ENCODE measurements at places on chromosomes 5 and 9.

DNA sequence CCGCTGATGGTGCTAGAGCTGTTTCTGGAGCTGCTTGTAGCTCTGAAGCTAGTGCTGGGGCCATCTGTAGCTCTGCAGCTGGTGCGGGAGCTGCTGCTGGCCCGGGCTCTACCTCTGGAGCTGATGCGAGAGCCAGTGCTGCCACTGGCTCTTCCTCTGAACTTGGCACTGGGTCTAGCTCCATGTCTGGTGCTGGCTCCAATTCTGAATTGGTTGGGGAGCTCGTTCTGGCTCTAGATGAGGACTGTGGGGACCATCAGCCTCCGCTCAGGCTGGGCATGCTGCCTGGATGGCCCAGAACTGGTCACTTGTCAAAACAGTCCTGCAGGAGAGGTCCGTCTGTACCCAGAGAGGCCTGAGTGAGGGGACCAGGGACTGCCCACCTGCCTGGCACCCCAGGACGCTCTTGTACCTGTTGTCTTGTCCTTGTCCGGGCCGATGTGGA lies 21.5 kb downstream of the OBP2B start:
- no peak for DNase-seq

GRCh38 chr5:76125888-76126287 lies 42.7 kb downstream of the SV2C start:
- no peak for DNase-seq

- no peak for DNase-seq
These were observed 87.2 kb downstream of the LMNB1 start for GRCh38 chr5:126864042-126864688.

DNA sequence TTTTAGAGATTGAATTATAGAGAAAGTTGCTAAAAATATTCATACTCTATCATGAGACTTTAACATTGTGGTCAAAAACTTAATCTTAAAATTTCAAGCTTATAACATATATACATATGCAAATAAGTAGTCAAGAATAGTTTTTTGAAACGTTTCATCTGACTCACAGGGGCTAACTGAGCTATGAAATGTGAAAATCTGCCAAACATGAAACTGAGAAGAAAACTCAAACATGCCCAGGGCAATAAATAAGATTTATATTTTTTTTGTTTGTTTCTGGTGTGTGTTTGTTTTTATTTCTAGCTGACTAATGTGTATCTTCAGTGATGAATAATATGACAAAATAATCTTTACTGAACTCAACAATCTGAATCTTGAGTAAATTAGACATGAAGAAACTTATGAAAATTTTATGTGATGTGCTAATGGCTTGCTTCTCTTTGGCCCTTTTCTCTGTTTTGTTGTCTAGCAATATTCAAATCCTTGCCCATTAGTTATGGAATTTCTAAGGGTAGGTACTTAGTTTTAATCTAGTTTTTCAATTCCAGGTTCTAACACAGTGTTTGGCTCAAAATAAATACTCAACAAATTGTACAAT lies 99.9 kb downstream of the FAM174A start:
- no peak for DNase-seq

DNA sequence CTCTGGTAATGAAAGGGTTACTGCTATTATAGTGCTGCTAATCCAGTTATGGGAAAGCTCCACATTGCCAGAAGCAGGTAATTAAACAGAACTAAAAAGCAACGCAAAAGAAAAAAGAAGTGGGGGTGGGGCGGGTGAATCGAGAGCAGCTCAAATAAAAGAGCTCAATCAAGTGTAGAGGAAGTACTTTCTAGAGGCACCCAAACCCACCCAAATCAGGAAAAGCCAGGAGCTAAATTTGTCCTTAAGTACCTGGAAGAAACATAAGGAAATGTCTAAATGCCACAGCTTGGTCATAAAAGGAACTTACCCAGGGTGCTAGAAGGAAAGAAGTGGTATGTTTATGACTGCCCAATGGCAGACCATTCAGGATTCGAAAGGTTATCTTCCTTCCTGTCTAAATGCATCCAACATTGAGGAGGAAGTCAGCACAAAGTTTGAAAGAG lies 2.4 kb upstream of the RNF145 start:
- DNase-seq, result no peak

DNA sequence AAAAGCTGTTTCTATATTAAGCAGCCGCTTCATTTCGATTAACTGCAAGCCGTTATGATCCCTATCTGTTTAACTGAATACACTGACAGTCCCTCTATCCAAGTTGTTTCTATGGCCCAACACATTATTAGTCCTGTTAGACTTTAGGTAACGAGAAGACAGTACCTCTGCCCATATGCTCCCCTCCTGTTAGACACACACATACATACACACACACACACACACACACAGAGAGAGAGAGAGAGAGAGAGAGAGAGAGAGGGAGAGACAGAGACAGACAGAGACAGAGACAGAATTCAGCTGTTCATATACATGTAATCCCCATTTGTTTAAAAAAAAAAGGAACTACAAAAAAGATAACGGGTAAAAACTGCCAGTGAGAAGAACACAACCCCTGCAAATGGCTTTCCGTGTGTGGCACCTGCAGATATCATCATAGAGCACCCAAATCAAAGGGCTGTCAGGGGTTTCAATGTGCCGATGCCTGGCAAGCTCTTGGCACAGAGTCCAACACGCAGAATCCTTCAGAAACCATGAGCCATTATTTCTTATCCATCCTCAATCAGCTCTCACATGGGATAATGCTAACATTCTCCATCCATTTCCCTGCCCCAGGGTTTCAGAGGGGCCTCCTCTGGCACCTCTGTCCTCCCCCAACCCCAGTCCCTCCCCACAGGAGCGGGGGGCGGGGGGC lies 144.0 kb downstream of the MYO10 start:
- DNase-seq, result no peak

DNA sequence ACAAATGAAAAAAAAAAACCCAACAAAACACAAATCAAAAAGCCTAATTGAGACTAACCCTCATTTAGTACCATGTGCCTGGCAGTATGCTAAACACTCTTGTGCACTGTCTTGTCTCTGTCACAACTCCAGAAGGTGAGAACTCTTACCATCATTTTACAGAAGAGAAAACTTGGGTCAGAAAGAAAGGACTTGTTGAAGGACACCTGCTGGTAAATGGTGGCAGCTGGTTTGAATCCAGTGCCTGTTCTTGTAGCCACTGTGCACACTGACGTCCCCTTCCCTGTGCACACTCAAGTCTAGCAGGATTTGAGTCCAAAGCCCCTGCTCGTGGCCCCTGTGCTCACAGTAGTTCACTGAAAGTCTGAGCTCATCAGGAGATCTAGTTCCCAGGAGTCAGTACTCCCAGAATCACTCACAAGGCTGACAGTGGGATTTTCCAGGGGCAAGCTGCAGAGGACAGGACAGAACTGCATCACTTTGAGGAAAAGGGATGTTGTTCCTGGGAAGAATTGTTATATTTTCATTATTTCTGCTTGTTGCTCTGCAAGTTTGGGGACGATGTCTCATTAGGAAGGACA lies 43.0 kb upstream of the HSD17B4 start:
- DNase-seq, result no peak

GRCh38 chr9:126411948-126412284 lies 85.3 kb downstream of the MVB12B start:
- peak; percentile 76 for DNase-seq

DNA sequence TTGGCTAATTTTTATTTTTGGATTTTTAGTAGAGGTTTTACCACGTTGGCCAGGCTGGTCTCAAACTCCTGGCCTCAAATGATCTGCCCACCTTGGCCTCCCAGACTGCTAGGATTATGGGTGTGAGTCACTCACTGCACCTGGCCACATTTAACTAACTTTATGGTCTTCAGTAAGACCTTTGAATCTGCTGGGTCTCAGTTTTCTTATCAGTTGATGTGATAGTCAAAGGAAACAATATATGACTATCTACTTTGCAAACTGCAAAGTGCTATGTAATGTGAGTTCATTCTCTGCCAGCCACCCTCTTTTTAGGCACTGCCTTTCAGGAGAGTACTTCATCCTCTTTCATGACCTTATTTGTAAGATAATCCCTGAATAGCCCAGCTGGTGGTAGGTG lies 474.7 kb downstream of the PDE4D start:
- DNase-seq, result peak; percentile 49

- no peak for DNase-seq
These were observed 227.3 kb downstream of the TMEM167A start for GRCh38 chr5:82849885-82850284.

GRCh38 chr9:128116104-128117083 lies 11.1 kb downstream of the PTGES2 start:
- DNase-seq, result no peak

- no peak for DNase-seq
These were observed 4.4 kb downstream of the PHF2 start for GRCh38 chr9:93580654-93581380.

DNA sequence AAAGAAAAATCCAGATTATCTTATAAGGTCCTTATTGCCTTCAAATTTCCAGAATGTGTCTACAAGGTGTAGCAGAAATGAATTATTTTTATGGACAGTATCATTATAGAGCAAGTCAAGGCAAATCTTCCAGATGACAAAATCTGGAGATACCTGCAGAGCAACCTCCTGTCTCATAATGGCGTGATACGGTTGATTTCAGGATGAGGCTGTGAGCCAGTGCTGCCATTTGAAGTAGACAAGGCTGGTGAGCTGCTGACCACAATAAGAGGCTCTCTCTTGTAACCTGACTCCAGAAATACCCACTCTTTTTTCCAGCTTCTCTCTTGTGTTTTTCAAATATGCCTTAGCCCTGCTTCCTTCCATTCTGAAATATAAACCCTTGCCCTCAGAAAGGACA lies 108.2 kb downstream of the HTR1A start:
- DNase-seq, result no peak

DNA sequence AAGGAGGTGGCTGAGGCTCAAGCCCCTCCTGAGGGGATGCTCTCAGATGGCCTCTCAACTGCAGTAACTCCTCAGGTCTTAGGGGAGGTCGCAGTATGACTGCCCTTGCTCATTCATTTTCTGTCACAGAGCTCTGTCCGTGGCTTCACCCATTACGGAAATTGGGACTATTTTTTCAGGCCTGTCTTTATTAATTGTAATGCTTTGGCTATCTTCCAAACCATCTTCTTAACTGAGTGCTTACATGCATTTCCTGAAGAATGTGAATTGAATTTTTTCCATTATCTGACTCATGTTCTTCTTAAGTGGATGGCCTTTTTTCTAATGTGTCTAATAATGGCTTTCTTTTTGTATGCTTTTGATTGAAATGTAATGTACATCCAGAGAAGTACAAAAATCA lies 36.4 kb upstream of the SV2C start:
- DNase-seq, result no peak

DNA sequence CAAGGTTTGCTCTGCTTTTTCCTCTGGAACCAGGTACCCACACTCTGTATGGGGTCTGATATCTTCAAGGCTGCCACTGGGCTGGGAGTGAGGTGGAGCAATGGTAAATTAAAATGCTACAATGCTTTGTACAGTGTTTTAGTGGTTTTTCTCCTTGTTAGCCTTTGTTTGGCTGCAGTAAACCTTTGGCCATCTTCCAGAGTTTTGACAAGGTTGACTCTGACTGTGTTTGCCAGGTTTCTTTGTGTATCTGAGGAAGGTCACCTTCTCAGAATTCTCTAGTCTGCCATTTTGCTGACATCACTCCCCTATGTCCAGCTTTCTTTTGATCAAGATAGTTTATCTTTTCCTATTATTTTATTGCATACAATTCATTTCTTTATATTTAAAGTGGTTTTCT lies 11.2 kb downstream of the SPATA31D1 start:
- DNase-seq, result no peak

GRCh38 chr9:36867672-36868471 lies 166.2 kb downstream of the PAX5 start:
- DNase-seq, result peak; percentile 61

- DNase-seq, result no peak
These were observed 278.0 kb downstream of the ADAMTS6 start for GRCh38 chr5:65203746-65204145.

GRCh38 chr9:113567361-113568080 lies 104.0 kb downstream of the RGS3 start:
- DNase-seq, result no peak

DNA sequence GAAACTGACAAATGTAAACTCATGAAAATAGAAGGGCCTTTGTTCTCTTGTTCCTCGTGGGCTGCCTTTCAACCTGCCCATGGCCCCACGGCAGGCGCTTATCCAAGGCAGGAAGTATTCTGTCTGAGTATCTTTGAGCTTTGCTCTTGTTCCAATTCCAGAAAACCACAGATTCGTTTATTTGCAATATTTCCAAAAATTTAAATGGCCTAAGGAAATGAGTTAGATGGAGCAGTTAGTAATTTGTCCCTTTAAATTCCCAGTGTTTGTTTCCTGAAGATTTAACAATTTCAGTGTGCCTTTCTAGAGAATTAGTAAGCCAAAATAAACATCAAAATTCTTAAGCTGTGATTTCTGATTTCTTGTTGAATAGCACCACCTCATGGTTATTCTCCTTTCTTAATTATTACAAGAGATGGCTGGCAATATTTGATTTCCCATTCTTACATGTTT lies 299.4 kb upstream of the RASA1 start:
- DNase-seq, result peak; percentile 33

DNA sequence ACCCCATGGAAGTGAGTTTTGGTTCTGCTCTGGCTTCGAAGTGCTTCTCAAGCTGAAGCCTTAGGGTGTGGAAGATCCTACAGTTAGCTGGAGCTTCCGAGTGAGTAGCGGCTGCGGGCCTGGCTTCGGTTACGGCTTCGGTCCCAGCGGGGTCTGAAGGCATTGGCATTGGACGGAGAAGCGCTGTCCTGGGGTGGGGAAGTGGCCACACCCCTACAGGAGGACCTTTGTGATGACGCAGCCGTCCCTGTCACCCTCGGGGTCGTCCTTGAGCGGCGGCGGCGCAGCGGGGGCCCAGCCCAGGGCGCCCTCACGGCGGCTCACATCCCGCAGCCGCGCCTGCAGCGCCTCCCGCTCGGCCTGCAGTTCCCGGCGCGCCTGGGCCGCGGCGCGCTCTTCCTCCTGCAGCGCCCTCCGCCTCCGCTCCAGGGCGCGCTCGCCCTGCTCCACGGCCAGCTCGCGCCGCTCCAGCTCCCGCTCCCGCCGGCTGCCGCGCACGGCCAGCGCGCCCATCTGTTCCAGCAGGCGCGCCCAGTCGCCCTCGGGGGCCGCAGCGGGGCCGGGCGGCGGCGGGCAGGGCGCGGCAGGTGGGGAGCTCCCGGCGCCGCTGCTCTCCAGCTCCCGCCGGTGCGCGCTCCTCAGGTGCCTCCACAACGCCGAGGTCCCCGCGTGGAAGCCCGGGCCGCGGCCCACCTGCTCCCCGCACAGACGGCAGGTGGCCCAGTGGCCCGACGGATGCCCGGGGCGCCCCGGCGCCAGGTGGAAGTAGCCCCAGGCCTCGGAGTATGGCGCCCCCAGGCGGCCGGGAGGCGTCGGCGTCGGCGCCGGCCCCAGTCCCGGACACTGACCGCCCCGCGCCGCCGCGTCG lies 9.9 kb downstream of the ZBED3 start:
- DNase-seq, result peak; percentile 71
